ENCODE measurements at places on chromosomes 3 and 15. TPM values are rescaled to one million over a fixed set of nuclear protein-coding genes. Genes with fewer than 3 reads are reported as not detected.

DNA sequence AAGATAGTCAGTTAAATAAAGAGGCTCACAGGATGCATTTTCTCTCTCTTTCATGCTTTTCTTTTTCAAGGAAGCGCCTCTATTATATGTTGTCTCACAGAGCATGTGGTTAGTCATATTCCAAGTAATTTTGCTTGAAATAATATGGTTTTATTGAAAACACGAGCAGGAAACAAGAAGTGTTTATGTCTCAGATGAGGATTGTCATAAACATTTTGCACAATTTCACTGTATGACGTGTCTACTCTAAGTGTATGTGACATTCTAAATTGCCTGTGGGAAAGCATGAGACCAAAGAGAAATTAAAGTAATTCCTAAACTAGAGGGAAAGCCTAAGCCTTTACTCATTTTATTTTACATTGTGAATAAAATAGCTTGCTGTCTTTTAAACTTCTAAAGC is 818.6 kb downstream of the EPHA3 start:
- no peak overlapping the region for H3K4me3 ChIP-seq
- no peaks in the 10 kb centered on the region for H3K4me1 ChIP-seq
- no peaks in the 10 kb centered on the region for H3K36me3 ChIP-seq
- DNase-seq = no peak
- no peak overlapping the region for H3K27ac ChIP-seq

GRCh38 chr3:11915621-11916424 is 69.1 kb upstream of the TAMM41 start:
- no peaks in the 10 kb centered on the region for H3K27me3 ChIP-seq
- no peak overlapping the region for H3K4me3 ChIP-seq
- no peak for DNase-seq
- H3K36me3 ChIP-seq = no peaks in the 10 kb centered on the region
- H3K4me1 ChIP-seq = peaks cover 27% of the 10 kb centered on the region

GRCh38 chr3:139110072-139110830 is 65.6 kb upstream of the PRR23C start:
- H3K4me3 ChIP-seq = no peak overlapping the region
- H3K27ac ChIP-seq = no peak overlapping the region
- peaks cover 75% of the 10 kb centered on the region for H3K27me3 ChIP-seq
- H3K36me3 ChIP-seq = no peaks in the 10 kb centered on the region
- no peak for DNase-seq

- H3K36me3 ChIP-seq = no peaks in the 10 kb centered on the region
- no peak overlapping the region for H3K27ac ChIP-seq
- no peak overlapping the region for H3K4me3 ChIP-seq
- no peaks in the 10 kb centered on the region for H3K27me3 ChIP-seq
- H3K4me1 ChIP-seq = no peaks in the 10 kb centered on the region
- DNase-seq = no peak
These were observed 100.5 kb downstream of the NAALADL2 start for GRCh38 chr3:174959556-174960065.

- no peak for DNase-seq
- no peak overlapping the region for H3K4me3 ChIP-seq
- H3K27ac ChIP-seq = no peak overlapping the region
- H3K4me1 ChIP-seq = peaks cover 3% of the 10 kb centered on the region
These were observed 26.7 kb upstream of the NDUFB4 start for GRCh38 chr3:120569222-120570057.

DNA sequence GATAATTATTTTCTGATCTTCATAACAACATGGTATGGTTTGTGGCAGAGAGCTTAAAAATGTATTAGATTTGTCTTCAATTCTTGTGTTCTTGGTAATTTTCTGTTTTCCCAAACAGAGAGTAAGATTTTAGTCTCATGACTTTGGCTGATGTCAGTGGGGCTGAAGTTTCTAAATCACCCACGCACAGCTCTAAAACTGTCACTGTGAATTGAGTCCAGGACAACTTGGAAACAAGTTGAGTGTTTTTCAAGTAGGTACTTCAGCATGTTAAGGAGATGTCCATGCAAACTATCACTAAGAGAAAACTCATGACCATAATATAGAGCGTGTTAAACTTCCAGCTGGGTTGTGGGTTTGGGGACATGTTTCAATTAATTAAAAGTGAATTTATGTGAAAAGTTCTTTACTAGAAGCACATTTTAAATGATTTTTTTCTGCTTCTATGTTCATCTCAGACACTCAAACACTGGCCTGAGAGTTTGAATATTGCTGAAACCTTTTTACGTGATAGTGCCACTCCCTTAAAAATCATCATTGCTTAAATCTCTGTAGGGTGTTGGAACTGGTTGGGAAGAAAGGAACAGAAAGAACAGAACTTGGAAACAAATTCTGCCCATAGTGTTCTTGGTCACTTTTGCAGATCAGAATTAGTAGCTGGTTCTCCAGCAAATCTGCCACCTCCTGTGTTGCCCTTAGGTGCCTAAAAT is 89.8 kb downstream of the KLHL25 start:
- H3K4me1 ChIP-seq = peaks cover 62% of the 10 kb centered on the region
- peak overlapping the region; percentile 85 for H3K4me3 ChIP-seq
- peak overlapping the region; percentile 100 for H3K27ac ChIP-seq
- DNase-seq = no peak
- H3K27me3 ChIP-seq = no peaks in the 10 kb centered on the region

DNA sequence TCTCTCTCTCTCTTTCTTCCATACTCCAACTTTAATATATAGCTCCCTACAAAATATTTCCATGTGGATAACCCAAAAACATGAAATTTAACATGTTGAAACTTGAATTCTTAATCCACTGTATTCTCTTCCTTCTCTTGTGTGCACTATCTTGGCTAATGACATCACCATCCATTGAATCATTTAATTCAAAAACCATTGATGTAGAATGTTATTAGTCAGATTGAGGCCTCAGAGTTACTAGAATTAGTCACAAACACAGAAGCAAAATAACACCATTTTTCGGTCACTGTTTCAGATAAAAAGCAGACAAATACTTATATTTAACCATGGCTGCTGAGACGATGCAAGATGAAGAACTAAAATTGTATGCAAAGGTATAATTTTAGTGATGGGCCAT is 256.9 kb upstream of the LRRC3B start:
- no peaks in the 10 kb centered on the region for H3K4me1 ChIP-seq
- no peak overlapping the region for H3K27ac ChIP-seq
- DNase-seq = no peak
- no peaks in the 10 kb centered on the region for H3K27me3 ChIP-seq
- no peak overlapping the region for H3K4me3 ChIP-seq
- no peaks in the 10 kb centered on the region for H3K36me3 ChIP-seq

- no peak overlapping the region for H3K4me3 ChIP-seq
- H3K27me3 ChIP-seq = peaks cover 58% of the 10 kb centered on the region
- no peak overlapping the region for H3K27ac ChIP-seq
- peaks cover 8% of the 10 kb centered on the region for H3K4me1 ChIP-seq
- peaks cover 2% of the 10 kb centered on the region for H3K36me3 ChIP-seq
These were observed 34.0 kb downstream of the PCSK6 start for GRCh38 chr15:101455291-101456025.

DNA sequence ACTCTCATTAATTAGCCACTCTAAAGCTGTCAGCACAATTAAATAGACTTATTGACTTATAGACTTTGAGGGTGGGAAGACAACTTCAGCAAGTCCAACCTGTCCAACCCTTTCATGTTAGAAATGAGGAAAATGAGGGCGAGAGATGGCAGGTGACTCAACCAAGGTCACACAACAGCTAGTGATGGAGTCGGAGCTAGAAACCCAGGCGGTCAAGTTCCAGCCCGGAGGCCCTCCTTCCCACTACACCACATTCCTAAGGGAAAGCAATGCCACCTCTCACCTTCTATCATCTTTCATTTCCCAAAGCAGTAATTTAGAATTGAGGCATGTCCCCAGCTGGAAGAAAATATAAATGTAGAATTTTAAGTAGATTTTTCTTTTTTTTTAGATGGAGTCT is 28.7 kb downstream of the SEMA5B start:
- H3K4me1 ChIP-seq = peaks cover 3% of the 10 kb centered on the region
- H3K27me3 ChIP-seq = peaks cover 79% of the 10 kb centered on the region
- H3K4me3 ChIP-seq = no peak overlapping the region

GRCh38 chr3:50275996-50276761 is 2.7 kb upstream of the LSMEM2 start:
- H3K4me1 ChIP-seq = peaks cover 21% of the 10 kb centered on the region
- H3K36me3 ChIP-seq = peaks cover 8% of the 10 kb centered on the region
- no peak for DNase-seq

Gene IL17RB
- 0.44 TPM for total RNA-seq

Gene CHRNB4
- total RNA-seq = not detected

Gene PTH1R
- total RNA-seq = not detected

Gene SERF2
- total RNA-seq = 465 TPM

Data from T-helper 17 cell (primary cell).